NCI-H2107 (cell line): ENCODE measurements at places on chromosomes 4 and X.

GRCh38 chrX:103554687-103555424, 30.5 kb upstream of the TCEAL4 start:
- peak; percentile 65 for DNase-seq

- no peak for DNase-seq
Measured at GRCh38 chr4:41550308-41550707, 12.4 kb downstream of the LIMCH1 start.

GRCh38 chr4:118807659-118808058, 28.3 kb downstream of the SEC24D start:
- DNase-seq, result no peak

DNA sequence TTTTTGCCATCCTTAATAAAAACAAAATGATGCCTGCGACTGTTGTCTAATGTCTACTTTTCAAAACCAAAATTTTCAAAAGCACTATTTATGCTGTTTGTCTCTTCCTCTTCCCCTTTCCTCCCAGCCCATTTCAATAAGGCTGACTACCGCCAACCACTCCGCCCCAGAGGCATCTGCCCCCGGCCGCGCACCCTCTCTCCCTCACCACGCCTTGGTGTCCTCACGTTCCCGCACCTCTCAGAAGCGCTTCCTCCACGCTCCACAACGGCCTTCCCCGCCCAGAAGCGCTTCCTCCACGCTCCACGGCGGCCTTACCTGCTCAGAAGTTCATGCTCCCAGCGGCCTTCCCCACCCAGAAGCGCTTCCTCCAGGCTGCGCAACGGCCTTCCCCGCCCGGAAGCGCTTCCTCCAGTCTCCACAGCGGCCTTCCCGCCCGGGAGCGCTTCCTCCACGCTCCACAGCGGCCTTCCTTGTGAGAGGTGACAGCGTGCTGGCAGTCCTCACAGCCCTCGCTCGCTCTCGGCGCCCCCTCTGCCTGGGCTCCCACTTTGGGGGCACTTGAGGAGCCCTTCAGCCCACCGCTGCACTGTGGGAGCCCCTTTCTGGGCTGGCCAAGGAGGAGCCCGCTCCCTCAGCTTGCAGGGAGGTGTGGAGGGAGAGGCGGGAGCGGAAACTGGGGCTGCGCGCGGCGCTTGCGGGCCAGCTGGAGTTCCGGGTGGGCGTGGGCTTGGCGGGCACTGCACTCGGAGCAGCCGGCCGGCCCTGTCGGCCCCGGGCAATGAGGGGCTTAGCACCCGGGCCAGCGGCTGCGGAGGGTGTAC, 490.4 kb upstream of the ZFP42 start:
- DNase-seq, result no peak

GRCh38 chr4:107736924-107737448, 17.0 kb upstream of the PAPSS1 start:
- no peak for DNase-seq

- DNase-seq, result no peak
Measured at GRCh38 chr4:1215141-1216075, 33.5 kb downstream of the CTBP1 start.

GRCh38 chr4:148021686-148022085, 289.8 kb downstream of the ARHGAP10 start:
- DNase-seq, result no peak

GRCh38 chr4:19024047-19024446, 1002.5 kb upstream of the LCORL start:
- no peak for DNase-seq
